ENCODE measurements at places on chromosomes 5 and 9.
A peak's percentile ranks its signal among the peaks of the same experiment; 100 is the strongest.

DNA sequence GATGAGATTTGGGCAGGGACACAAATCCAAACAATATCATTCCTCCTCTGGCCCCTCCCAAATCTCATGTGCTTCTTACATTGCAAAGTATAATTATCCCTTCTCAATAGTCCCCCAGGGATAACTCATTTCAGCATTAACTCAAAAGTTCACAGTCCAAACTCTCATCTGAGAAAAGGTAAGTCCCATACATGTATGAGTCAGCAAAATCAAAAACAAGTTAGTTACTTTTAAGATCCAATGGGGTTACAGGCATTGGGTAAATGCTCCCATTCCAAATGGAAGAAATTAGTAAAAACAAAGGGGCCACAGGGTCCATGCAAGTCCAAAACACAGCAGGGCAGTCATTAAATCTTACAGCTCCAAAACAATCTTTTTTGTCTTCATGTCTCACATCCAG, 917.9 kb upstream of the CDH10 start:
- no peaks in the 10 kb centered on the region for H3K36me3 ChIP-seq
- H3K4me1 ChIP-seq: no peaks in the 10 kb centered on the region
- no peaks in the 10 kb centered on the region for H3K27me3 ChIP-seq
- no peak overlapping the region for H3K4me3 ChIP-seq
- no peak for DNase-seq

- H3K27me3 ChIP-seq: peaks cover 56% of the 10 kb centered on the region
- H3K4me1 ChIP-seq: no peaks in the 10 kb centered on the region
- no peak for DNase-seq
- H3K27ac ChIP-seq: no peak overlapping the region
- H3K36me3 ChIP-seq: no peaks in the 10 kb centered on the region
These were observed 494 bp downstream of the ASTN2 start for GRCh38 chr9:117414220-117414905.

- H3K36me3 ChIP-seq: no peaks in the 10 kb centered on the region
- no peaks in the 10 kb centered on the region for H3K27me3 ChIP-seq
- DNase-seq: peak; percentile 62
These were observed 55.7 kb downstream of the TSSK1B start for GRCh38 chr5:113378959-113379541.

DNA sequence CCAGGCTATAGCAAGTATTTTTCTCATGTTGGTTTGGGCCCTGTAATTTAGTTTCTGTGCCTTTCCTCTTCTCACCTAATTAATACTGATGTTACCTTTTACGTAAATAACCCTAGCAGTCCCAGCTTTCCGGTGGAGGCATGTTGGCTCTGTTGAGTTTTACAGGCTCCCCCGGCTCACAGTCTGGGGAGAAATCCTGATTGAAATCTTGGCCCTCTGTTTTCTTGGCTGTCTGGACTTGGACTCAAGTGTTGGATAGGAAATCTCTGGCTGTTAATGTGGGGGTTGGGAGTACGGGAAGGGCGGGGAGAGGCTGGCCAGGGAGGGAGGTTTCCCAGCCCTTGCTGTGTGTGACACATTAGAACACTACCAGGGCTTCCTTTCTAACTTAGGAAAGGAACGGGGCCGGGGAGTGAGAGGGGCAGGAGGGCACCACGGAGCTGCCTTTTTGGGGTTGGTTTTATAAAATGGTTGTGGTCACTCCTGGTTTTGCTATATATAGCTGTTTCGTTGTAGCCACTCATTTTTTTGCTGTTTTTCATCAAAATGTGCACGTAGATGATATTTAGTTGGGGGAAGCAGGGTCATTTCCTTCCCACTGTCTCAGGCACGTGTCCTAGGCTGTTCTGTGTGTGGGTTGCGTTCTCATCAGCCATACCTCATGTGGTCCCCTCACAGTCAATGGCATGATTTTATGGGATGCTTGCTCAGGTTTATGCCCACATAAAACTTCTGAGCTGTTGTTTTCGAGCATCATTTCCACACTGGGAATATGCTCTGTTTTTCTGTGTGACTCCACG, 11.0 kb downstream of the TRIO start:
- H3K4me3 ChIP-seq: no peak overlapping the region
- no peaks in the 10 kb centered on the region for H3K27me3 ChIP-seq
- no peaks in the 10 kb centered on the region for H3K36me3 ChIP-seq
- peaks cover 31% of the 10 kb centered on the region for H3K4me1 ChIP-seq
- peak overlapping the region; percentile 59 for H3K27ac ChIP-seq
- peak; percentile 78 for DNase-seq

DNA sequence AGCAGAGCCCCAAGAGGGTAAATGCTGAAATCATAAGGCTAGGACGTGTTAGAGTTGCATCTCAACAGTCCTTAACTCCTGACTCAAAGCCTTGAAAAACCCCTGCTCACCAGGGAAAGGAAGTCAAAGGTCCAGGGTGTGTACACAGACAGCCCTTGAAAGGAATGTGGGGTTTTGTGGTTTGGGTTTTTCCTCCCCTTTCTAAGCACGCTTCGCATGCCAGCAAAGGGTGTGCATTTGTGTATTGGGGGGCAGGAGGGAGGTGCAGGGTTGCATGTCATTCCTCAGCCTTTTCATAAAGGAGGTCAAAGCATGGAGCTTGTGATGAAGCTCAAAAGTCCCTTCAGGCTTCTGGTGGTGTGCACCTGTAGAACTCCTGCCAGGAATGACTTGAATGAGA, 17.3 kb upstream of the XPA start:
- no peak overlapping the region for H3K4me3 ChIP-seq
- H3K4me1 ChIP-seq: peaks cover 10% of the 10 kb centered on the region
- peak; percentile 61 for DNase-seq
- H3K27ac ChIP-seq: no peak overlapping the region

GRCh38 chr5:107464416-107464815, 206.3 kb downstream of the EFNA5 start:
- DNase-seq: no peak
- H3K4me1 ChIP-seq: no peaks in the 10 kb centered on the region
- H3K4me3 ChIP-seq: no peak overlapping the region
- H3K27me3 ChIP-seq: no peaks in the 10 kb centered on the region
- no peak overlapping the region for H3K27ac ChIP-seq

GRCh38 chr9:84121991-84122523, 141.5 kb downstream of the RMI1 start:
- H3K27ac ChIP-seq: no peak overlapping the region
- no peaks in the 10 kb centered on the region for H3K36me3 ChIP-seq
- no peak for DNase-seq
- H3K27me3 ChIP-seq: no peaks in the 10 kb centered on the region

DNA sequence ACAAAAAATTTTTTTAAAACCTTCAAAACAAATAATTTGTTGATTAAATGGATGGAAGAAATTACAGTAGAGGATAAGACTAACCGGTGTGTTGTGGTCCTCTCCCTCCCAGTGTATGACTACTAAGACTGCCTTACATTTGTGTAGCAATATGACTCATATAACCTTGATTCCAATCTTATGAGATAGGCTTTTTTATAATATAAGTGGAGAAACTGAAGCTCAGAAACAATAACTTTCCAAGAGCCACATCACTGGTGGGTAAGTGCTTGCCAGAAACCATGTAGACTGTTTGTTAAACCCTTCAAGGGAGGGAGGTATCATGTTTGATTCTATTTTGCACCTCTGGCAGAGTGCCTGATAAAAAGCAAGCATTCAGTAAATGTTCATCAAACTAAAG, 47.5 kb downstream of the NLN start:
- no peak overlapping the region for H3K27ac ChIP-seq
- no peaks in the 10 kb centered on the region for H3K4me1 ChIP-seq
- no peak overlapping the region for H3K4me3 ChIP-seq
- no peaks in the 10 kb centered on the region for H3K27me3 ChIP-seq

DNA sequence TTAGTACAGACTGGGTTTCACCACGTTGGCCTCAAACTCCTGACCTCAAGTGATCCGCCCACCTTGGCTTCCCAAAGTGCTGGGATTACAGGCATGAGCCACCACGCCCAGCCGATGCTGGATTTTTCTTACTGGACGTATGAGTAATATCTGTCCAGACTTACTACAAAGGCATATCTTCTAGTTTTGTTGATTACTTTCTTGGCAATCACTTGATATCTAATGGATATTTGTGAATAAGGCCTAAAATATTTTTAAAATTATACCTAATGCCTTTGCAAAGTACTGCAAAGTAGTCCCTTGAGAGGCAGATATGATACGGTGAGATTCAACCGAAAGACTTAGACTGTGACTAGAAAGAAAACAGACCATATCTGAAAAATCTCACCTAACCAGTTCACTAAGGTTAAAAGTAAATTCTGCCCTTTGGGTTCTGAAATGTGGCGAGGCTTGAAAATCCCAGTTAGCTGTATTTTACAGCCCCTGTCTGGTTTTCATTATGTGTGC, 152.1 kb downstream of the GNAQ start:
- H3K27me3 ChIP-seq: no peaks in the 10 kb centered on the region
- no peak overlapping the region for H3K4me3 ChIP-seq
- peak; percentile 47 for DNase-seq

DNA sequence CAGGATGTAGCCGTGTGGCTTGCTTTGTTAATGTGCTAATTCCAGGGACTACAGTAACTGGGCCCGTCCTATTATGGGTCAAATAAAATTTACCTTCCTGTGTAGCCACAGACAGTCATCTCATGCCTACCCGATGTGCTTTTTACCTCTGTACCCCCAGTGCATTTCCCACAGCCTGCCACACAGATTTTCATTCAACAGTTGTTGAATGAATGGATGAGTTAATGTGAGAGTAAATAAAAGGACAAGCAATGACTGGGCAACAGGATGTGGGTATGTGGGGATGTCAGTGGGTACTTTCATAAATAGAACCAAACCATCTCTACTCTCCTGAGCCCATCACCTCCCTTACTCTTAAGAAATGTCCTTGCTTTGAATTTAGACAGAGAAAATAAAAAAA, 441.2 kb upstream of the ZNF462 start:
- no peak overlapping the region for H3K27ac ChIP-seq
- no peak for DNase-seq
- H3K4me3 ChIP-seq: no peak overlapping the region
- H3K36me3 ChIP-seq: no peaks in the 10 kb centered on the region
- no peaks in the 10 kb centered on the region for H3K4me1 ChIP-seq
- no peaks in the 10 kb centered on the region for H3K27me3 ChIP-seq

- no peaks in the 10 kb centered on the region for H3K4me1 ChIP-seq
- H3K36me3 ChIP-seq: no peaks in the 10 kb centered on the region
- no peak overlapping the region for H3K4me3 ChIP-seq
These were observed 171.1 kb upstream of the FSTL4 start for GRCh38 chr5:133783481-133783880.

DNA sequence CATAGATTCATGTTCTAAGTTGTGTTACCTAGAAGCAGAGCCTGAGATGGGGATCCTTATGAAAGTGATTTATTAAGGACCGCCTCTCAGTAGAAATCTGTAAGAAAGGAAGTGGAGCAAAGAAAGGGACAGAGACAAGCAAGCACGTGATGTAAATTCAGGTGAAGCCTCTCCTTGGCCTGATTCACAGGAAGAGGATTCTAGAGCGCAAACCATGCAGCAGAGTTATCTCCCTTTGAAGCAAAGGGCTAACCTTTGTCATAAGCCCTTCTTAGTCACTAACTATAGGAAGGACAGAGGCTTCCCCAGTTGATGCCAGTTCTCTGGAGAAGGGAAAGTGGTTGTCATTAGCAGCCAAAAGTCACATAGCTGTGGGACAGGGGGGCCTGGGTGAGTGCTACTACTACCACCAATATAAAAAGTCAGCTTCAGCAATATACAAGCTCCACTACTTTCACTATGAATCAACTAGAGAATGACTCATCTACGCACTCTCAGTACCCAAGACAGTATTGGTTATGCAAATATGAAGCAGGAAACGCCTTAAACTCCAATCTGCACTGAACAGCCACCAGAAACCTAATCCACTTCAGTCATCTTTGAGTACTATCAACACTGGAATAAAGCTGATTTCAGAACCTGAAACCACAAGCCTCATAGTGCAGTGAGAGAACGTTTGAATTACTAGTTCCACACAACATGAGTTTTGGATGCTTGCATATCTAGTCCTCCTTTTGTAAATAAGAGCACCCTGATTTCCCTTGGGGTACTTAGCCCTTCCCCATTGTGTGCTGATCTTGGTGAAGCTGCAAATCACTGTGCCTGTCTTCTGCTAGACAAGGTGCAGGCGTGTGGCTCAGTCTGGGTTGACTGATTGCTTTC, 162.7 kb downstream of the ZNF608 start:
- DNase-seq: peak; percentile 66
- H3K4me3 ChIP-seq: no peak overlapping the region
- H3K4me1 ChIP-seq: peaks cover 14% of the 10 kb centered on the region
- H3K27ac ChIP-seq: no peak overlapping the region
- no peaks in the 10 kb centered on the region for H3K27me3 ChIP-seq

GRCh38 chr9:91589101-91589553, 165.5 kb upstream of the NFIL3 start:
- no peaks in the 10 kb centered on the region for H3K36me3 ChIP-seq
- no peak for DNase-seq
- no peaks in the 10 kb centered on the region for H3K4me1 ChIP-seq
- H3K4me3 ChIP-seq: no peak overlapping the region
- no peaks in the 10 kb centered on the region for H3K27me3 ChIP-seq
- H3K27ac ChIP-seq: no peak overlapping the region

- H3K4me1 ChIP-seq: no peaks in the 10 kb centered on the region
- no peak overlapping the region for H3K4me3 ChIP-seq
- no peak for DNase-seq
- no peaks in the 10 kb centered on the region for H3K27me3 ChIP-seq
- H3K27ac ChIP-seq: no peak overlapping the region
These were observed 151.1 kb upstream of the HAPLN1 start for GRCh38 chr5:83871533-83872395.

DNA sequence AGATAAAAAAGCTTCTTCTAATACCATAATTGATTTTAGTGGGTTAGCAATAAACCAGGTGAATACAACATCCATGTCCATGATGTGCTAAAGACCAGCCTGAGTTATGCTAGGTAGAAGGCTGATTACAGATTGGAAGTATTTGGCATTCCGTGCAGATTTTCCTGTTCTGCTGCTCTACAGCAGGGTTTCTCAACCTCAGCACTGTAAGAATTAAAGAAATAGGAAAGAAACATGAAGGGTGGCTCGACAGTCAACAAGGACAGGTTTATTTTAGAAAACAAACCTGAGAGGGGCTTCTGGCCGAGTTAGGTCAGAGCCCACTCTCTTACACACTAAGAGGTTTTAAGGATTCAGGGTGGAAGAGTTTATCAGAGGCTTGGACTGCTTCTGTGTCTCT, 42.3 kb downstream of the ZFAND5 start:
- no peak overlapping the region for H3K4me3 ChIP-seq
- H3K27me3 ChIP-seq: no peaks in the 10 kb centered on the region
- H3K27ac ChIP-seq: no peak overlapping the region
- no peaks in the 10 kb centered on the region for H3K4me1 ChIP-seq
- DNase-seq: no peak
